Activated CD4-positive, alpha-beta T cell treated with anti-CD3 and anti-CD28 coated beads, Interleukin-2, amount 50 U/mL, for 16 hours (primary cell): ENCODE measurements at places on chromosomes 2 and 18.

DNA sequence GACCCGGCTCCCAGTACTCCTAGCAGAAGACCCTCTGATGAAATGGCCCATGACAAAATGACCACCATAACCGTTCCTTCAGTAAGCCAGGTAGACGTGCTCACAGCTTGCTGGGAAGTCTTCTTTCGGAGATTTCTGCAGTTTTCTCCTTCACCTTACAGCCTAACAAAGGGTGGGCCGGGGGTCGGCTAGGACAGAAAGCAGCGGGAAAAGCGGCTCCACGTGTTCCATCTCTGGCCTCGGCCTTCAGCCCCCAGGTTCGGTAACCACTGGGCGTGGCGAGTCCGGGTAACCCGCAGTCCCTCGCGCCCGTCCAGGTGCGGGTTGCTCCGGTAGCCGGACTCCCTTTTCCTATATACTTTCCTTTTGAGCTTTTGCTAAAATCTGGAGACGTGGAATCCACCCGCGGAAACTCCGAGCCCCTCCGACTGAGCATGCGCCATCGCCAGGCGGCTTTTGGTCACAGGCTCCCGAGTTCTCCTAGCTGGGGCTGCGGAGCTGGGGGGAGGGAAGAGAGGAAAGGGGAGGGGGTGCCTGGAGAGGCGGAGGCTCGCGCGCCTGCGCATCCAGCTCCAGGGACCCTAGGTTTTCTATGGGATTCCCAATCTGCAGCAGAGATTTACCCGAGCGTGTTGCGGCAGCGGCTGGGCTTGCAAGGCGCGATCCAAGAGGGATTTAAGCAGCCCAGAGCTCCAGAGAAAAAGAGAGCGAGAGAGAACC lies at the start of gene VSNL1:
TSS of gene VSNL1 (plus strand) at position 604 of the 720 bp plus-strand sequence. CDS start 51,379 bp downstream, outside the sequence.
- no peak for DNase-seq

DNA sequence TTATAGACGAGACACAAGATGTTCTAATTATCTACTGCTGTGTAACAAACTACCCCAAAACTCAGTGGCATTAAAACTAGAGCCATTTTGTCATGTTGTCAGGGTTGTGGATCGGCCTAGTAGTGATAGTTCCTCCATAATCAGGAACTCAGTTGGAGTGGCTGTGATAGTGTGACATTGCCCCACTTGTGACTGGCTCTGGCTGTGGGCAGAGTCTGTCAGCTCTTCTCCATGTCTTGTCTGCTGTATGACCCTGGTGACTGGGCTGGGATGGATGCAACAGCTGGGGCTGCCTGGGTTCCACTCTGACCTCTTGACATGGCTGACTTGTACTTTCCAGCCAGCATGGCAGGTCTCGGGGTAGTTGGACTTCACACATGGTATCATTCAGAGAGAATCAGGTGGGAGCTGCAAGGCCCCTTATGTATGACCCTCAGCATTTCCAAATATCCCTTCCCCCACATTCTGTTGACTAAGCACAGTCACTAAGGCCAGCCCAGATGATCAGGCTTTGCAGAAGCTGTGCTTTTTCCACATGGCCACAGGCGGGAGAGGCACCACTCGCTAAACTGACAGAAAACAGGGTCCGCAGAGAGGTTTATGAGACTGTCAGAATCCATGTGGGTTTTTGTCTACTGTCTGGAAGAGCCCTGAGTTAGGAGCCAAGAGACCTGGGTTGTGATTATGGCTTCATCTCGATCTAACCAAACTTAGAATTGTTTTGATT lies 50.3 kb downstream of the SETBP1 start:
- no peak for DNase-seq

GRCh38 chr2:156333274-156333950 lies 891 bp upstream of the NR4A2 start:
- DNase-seq = no peak

GRCh38 chr18:36903215-36903928 lies 74.4 kb downstream of the KIAA1328 start:
- no peak for DNase-seq

DNA sequence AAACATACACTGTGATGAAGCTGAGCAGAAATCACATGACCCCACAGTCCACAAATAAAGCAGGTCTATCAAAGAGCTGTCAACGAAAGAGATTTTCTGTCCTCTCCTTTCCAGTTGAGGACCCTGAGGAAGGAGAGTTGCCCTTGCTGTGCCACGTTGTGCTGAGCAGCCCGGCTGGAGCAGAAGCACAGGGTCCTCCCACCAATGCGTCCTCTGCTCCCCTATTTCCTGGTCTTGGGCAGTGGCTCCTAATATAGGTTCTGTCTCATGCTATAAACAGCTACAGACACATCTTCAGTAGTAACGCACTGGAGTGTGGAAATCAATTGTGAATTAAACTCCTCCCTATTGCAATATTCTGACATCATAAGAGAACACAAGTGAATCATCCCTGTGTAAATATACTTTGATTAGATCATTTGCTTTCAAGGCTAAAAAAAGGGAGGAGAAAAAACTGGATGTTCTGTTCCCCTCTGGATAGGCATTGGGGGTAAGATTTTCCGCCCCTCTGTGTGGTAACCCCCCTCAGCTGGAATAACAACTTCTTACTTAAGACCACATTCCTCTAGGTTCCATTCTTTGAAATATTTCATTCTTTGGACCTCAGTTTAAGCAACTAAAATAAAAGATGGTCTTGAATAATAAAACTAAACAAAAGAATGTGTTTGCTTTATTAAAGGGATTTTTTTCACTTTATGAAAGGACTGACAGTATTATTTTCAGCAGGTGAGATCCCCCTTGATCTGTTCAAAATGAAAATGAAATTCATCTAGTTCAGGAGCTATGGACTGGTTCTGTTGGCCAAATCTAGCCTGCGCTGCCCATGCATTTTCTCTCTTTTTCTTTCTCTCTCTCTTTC lies 8.3 kb upstream of the RHOB start:
- no peak for DNase-seq

DNA sequence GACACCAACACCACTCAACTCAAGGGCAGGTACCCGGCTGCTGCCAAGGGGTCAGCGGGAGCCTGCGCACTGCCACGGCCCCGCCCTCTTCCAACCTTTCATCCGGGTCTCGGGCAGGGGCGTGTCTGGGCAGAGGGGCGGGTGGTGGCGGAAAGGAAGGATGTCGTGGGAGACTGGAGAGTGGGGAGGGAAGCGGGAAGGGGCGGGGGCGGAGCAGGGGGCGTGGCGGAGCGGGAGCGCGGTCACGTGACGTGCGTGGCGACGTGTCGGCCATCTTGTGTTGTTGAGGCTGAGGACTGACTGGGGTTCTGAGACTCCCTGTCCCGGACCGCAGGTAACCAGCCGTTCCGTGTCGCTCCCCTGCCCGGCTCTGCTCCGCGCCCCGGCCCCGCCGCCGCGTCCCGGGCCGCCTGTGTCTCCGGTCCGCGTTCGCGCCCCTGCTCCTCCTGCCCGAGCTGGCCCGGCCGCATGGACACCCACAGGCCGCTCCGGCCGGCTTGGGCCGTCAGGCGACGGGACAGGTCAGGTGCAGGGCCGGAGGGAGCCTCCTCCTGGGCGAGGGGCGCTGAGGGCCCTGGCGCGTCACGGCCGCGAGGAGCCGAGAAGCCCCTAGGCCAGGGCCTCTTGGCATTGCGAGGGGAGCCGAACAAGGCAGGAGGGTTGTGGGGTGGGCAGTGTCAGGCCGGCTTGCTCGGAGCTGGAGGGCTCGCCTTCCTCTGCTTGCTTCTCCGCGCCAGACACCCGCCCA lies at the start of gene GIGYF2:
TSS of gene GIGYF2 (plus strand) at position 273 of the 748 bp plus-strand sequence. CDS start 37,867 bp downstream, outside the sequence.
- DNase-seq = peak; percentile 97

DNA sequence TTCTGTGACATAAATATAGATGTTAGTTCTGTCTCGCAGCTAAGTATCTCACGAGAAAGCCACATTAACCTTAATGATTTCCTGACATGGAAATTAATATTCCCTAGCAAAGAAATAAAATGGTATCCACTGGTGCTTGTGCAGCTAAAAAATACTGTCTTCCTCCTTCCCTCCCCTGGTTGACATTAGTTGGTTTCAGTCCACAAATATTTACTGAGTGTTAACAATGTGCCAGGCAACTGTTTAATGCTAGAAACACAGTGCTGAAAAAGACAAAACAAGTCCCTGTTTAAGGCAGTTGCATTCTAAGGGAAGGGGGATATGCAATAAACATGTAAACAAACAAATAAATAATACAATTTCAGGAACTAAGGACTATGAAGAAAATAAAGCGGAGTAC lies 44.2 kb upstream of the VPS54 start:
- DNase-seq = no peak

GRCh38 chr2:115609978-115610377 lies 1167.5 kb downstream of the DPP10 start:
- no peak for DNase-seq

- DNase-seq = no peak
Observed at GRCh38 chr2:23204685-23205242, 180.2 kb upstream of the KLHL29 start.

DNA sequence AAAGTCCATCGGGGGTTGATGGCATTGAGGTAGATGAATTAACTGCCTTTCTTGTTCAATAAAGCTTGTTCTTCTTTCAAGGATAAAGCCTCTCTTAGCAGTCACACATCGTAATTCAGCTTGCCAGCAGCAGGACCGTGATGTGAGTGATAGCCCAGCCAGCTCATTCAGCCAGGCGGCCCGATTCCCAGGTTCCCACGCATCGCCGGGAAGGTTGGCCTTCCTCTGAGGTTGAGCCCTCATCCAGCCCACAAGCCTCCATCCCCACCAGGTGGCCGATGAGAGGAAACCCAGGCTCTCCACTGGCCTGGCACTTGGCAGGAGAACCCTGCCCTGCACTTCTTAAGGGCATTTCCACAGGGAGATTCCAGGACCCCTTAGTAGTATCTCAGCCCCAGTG lies 4.7 kb downstream of the AGAP1 start:
- no peak for DNase-seq

GRCh38 chr18:24695168-24695567 lies 234.7 kb downstream of the HRH4 start:
- DNase-seq = no peak

GRCh38 chr2:20223407-20224163 lies 1.3 kb downstream of the SDC1 start:
- DNase-seq = no peak

DNA sequence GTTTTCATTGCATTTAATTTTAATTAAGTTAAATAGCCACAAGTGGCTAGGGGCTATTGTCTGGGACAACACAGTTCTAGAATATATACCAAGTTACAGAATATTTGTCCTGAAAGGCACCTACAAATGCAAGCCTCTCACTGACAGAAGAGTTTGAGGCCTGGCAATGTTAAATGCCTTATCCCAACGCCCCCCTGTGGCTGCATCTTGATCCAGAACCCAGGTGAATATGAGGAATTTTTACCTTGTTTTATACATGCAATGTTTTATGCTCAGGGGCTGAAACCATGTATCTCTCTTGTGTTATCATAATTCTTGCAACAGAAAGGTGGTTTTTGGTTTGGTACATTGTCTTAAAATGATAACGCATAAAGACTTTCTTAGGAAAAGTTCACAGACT lies 71.8 kb upstream of the SEC11C start:
- DNase-seq = no peak

GRCh38 chr2:67289271-67289670 lies 107.9 kb upstream of the ETAA1 start:
- no peak for DNase-seq

GRCh38 chr2:15677141-15677843 lies 85.6 kb downstream of the DDX1 start:
- no peak for DNase-seq

- no peak for DNase-seq
Observed at GRCh38 chr2:240916571-240917008, 10.5 kb downstream of the CROCC2 start.

- DNase-seq = no peak
Observed at GRCh38 chr2:142299021-142299420, 168.2 kb upstream of the LRP1B start.

- DNase-seq = no peak
Observed at GRCh38 chr2:133644846-133645245, 76.6 kb upstream of the NCKAP5 start.
